Suprapubic skin (tissue), 4 donors: ENCODE measurements at places on chromosomes 13 and 19. TPM values are rescaled to one million over a fixed set of nuclear protein-coding genes. Genes with fewer than 3 reads are reported as not detected.

- DNase-seq = no peak
Measured at GRCh38 chr19:1445932-1446712, 3.8 kb upstream of the APC2 start.

DNA sequence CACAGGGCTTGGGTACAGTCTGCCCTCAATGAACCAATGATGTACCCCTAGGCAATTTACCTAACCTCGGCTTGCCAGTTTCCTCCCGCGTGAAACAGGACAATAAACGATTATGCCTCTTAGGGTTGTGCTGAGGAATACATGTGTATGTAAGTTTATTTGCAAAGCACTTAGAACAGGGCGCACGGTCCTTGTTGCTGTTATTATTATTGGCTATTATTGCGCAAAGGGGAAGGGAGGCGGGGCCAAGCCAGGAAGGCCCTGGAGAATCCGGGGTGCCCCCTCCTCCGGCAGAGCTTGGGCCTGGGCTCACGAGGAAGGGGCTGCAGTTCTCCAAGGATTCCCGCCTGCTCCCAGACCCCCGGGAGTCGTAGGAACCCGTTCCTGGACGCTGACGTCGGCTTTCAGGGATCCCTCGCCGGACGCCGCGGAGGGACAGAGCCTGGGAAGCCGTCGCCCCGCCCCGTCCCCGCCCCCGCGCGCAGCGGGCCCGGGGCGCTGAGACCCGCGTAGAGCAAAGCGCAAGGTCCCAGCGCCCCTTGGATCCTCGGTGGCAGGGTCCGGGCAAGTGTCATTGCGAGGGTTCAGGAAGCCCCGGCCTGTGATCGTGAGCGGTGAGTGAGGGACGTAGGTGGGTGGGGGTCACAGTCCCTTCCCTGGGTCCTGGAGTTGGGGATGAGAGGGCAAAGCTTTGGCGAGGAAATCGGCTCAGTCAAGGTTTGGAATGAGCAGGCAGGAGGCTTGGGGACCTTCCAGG, at the start of gene TMEM91:
TMEM91 (plus strand) TSS at position 293 of the 757 bp plus-strand sequence. CDS start 1,777 bp downstream, outside the sequence.
- DNase-seq = no peak

DNA sequence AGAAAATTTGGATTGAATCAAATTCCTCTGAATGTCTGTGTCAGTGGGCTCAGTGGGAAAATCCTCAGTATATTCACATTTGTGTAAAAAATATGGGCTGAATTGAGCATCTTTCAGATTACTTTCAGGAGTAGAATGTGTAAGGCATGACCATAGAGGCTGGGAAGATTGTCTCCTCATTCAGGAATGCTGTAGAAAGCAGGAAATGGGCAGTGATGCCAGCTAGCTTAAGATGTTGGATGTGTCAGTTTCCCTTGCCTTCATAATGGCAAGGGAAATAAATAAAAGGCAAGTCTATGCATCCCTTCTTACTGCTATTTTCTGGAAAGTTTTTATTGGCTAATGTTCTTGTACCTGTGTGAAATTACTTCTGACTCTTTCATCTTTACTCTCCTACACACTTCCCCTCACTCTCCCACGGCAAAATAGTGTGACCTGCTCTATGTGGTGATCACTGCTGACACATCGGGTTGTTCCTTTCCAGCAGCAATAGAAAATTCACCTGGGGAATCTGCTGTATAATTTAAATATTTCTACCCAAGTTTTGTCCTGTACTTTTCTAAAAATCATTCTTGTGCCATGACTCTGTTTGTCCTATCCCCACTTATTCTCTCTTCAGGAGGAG, 103.2 kb downstream of the LMO7 start:
- DNase-seq = no peak

- DNase-seq = no peak
Measured at GRCh38 chr13:38900188-38900587, 90.4 kb downstream of the STOML3 start.

- DNase-seq = no peak
Measured at GRCh38 chr13:28035146-28035782, 46.8 kb upstream of the URAD start.

The SIGLEC7 gene
- total RNA-seq = not detected

The ZNF567 gene
- total RNA-seq = 19.8 TPM
